ENCODE measurements at places on chromosomes 6 and 20.

DNA sequence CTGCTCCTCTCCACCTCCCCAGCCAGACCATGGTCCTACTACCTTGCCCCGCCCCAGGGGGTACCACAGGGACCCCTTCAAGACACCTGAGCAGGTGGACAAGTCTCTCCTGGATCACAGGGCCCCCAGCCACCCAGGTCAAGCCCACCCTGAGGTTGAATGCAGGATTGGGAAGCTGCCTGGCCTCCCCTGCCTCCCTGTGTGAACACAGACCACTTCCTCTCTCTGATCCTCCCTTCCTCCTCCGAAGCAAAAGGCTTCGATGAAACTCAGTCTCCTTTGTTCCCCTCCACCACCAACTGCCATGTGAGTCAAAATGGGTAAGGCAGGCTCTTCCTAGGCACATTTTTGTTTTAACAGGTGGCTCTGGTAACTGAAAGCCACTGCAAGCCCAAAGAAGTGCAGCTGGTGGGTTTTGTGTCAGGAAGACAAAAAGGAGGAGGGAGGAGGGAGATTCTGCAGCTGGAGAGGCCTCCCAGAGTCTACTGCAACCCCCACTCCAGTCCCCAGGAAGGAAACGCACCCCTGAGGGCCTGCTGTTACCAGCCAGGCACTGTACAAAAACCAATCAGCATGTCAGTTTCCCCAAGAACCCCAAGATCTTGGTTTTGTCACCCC lies 5.4 kb downstream of the ADA start:
- DNase-seq = no peak

DNA sequence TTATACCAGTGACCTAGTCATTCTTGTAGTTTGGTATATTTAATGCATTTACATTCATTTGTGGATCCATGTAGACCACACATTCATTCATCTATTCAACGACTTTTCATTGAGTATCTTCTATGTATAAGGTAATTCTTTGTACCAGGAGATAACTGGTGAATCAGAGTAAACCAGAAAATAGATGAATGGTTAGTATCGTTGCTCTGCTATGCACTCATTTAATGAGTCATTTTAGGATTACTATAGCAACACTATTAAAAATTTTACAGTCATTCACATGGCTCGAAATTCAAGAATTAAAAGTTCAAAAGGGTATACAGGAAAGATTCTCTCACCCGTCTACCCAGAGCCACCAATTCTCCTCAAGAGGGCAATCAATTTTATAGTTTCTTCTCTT lies 26.8 kb downstream of the DOK5 start:
- DNase-seq = no peak

DNA sequence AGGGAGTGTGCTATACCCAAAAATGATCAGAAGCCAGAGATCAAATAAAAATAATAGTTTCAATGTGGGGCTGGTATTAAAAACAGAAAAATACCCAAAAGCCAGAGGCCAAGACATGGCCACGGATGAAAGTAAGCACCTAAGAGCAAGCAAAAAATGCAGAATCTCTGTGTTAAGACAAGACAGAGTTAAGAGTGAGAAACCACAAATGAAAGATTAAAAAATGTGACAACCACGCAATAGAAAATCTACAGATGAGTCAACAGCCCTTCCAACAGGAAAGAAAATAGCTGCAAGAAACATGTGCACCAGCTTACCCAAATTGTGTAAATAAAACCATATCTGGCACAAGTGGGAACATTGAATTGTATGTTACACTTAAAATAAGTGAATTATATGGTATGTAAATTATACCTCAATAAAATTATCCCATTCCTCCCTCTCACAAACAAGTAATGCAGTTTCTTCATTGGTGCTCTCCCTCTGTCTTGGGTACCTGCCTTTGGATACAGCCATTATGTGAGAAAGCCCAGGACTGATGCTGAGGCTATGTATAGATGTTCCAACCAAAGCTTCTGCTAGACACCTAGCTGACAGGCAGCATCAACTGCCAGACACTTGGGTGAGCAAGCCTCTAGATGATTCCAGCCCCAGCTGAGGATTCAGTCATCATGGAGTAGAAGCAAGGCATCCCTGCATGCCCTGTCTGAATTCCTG lies 55.3 kb upstream of the UFL1 start:
- no peak for DNase-seq

- DNase-seq = no peak
Observed at GRCh38 chr20:23203951-23204730, 118.0 kb upstream of the CD93 start.

- no peak for DNase-seq
Observed at GRCh38 chr6:41722969-41723529, 12.4 kb downstream of the TFEB start.

GRCh38 chr6:38234934-38235682 lies 404.6 kb downstream of the BTBD9 start:
- DNase-seq = no peak

- DNase-seq = no peak
Observed at GRCh38 chr20:45179166-45179565, 4.5 kb downstream of the PI3 start.

- DNase-seq = no peak
Observed at GRCh38 chr20:3165473-3166337, 6.0 kb upstream of the FASTKD5 start.

DNA sequence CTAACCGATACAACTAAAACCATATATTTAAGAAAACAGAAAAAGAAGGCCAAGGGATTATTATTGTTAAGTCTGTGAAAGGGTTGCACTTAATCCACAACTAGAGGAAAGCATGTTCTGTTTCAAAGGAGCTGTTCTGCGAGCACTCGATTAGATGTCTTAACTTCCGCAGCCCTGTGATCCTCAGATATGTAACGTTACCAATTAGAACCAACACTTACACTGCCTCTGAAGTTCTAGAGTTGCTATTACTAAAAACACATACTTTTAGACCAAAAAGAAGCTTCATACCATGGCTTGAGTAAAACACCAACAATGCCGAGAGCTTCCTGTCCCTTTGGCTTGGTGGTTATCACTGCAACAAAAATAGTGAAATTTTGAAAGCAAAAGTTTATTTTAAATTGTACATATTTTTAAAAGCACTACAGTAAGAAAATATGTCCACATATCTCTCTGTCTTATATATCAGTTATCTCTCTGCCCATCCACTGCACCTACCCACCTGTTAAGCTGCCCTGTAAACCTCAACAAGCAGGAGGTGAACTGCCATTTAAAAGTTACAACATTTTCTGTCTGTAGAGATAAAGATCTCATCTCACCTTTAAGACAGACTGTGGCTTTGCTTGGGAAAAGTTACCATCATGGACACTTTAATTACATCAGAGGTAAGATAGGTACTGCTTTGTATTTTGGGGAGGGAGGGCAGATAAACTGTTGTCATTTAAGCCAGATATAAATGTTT lies 7.1 kb upstream of the DUSP22 start:
- no peak for DNase-seq

DNA sequence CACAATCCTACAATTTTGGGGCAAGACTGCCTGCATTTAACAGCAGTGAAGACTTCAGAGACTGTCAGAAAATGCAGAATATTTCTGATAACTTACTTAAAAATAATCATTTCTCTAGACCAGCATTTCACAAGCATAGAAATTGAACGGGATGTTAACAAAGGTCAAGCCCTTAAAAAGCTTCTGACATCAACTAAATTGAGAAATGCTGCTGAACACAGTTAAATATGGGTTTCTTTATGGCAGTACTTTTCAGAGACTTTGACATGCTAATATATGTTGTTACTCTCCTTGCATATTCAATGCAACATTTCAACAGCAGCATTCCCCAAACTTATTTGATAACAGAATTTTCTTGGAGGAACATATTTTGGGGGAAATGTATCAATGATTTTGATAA lies 84.5 kb downstream of the KIF13A start:
- no peak for DNase-seq

DNA sequence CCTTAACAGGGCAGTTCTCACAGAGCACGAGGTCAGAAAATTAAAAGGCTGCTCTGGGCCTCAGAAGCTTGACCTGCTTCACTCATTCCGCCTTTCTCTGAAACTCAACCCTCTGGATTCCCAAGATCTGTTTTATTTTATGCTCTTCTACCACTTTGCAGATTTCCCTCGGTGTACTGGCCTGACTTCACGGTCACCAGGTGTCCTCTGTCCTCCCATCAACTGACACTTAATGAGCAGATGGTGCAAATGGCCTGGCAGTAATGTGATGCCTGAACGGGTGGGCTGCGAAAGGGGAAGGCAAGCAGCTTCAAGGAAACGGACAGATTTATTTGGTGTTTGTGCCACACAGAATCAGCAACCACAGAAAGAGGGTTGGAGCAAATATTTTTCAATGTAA lies 169.7 kb upstream of the TFAP2D start:
- DNase-seq = no peak

DNA sequence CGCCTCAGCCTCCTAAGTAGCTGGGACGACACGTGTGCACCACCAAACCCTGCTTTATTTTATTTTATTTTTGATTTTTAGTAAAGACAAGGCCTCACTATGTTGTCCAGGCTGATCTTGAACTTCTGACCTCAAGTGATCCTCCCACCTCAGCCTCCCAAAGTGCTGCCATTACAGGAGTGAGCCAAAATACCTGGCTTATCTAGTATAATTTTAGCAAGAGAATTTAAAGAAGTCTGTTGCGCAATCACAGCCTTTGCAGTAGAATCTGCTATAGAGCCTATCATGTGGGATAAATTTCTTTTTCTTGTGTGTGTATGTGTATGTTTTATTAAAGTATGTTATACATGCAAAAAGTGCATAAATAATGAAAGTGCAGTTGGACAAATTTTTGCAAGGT lies 92.1 kb upstream of the ANKEF1 start:
- DNase-seq = no peak

DNA sequence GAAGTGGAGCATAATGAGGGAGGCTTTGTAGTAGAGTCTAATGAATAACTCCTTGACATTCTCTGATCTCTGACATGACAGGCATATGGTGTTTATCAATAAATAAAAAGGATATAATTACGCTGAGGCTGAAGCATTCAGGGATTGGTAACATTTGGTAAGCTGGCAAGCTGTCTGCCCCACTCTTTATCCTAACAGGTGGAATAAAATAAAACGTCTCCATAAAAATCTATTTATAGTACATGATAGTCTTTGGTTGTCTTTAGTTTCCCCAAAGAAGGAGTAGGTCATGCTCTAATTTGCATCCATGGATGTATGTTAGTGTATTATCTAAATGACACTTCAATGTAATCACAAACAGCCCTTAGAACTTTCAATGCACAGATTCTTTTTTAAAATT lies 30.9 kb upstream of the RBM24 start:
- no peak for DNase-seq

GRCh38 chr20:24066076-24066700 lies 77.6 kb upstream of the GGTLC1 start:
- DNase-seq = no peak

Measured in omental fat pad (tissue), 4 donors.